Left renal cortex interstitium (tissue), 4 donors: ENCODE measurements at places on chromosomes 11 and 22.

- no peak for DNase-seq
These were observed 201.0 kb downstream of the SNX19 start for GRCh38 chr11:130715085-130715876.

DNA sequence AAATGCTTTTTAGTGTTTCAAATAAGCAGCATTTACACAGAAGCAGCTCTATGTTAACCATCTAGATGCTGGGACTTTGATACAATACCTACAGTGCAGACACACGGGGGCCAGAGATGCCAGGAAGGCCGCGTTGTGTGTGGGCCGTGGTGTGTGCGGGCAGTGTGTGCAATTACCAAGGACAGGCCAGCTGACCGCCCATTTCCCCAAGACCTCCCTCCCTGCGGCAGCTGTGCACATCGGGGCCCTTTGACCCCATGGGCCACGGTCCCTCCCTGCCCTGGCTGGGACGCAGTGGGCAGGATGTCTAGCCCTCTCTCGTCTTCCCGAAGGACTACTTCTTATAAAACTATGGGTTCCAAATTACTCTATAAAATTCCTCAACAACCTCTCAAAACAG, 38.4 kb downstream of the CLTCL1 start:
- DNase-seq: no peak

GRCh38 chr11:128733440-128734102, 39.7 kb downstream of the FLI1 start:
- DNase-seq: no peak

- no peak for DNase-seq
These were observed 1403.4 kb upstream of the TENM4 start for GRCh38 chr11:80844110-80844819.

- no peak for DNase-seq
These were observed 27.5 kb downstream of the ARVCF start for GRCh38 chr22:19988965-19989724.
